ENCODE measurements at places on chromosomes 6 and 20.

GRCh38 chr6:88952065-88952704, 11.2 kb downstream of the RNGTT start:
- peak; percentile 19 for DNase-seq

- DNase-seq, result no peak
Measured at GRCh38 chr6:33142501-33143070, 49.7 kb downstream of the COL11A2 start.

- peak; percentile 9 for DNase-seq
Measured at GRCh38 chr20:7459083-7459482, 481.2 kb downstream of the HAO1 start.

GRCh38 chr6:91743756-91744155, 1156.9 kb upstream of the MAP3K7 start:
- no peak for DNase-seq

- DNase-seq, result peak; percentile 37
Measured at GRCh38 chr6:152669895-152670294, 27.8 kb upstream of the MYCT1 start.

DNA sequence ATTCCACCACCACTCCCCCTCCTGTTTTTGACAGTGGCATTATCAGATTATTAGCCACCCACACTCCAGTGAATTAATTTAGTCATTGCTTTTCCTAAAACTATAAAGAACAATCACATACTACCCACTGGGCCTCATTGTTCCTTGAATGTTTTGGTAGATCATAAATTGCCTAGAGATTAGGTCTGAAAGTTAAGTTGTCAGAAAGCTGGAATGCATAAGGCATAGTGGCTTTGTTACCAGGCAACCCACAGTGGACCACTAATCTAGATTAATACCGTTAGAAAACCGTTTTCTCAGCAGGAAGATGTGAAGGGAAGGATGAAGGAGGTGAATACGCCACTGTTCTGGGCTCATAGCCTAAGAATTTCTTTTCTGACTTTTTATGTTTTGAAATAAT, 75.6 kb downstream of the SAMD3 start:
- DNase-seq, result no peak

DNA sequence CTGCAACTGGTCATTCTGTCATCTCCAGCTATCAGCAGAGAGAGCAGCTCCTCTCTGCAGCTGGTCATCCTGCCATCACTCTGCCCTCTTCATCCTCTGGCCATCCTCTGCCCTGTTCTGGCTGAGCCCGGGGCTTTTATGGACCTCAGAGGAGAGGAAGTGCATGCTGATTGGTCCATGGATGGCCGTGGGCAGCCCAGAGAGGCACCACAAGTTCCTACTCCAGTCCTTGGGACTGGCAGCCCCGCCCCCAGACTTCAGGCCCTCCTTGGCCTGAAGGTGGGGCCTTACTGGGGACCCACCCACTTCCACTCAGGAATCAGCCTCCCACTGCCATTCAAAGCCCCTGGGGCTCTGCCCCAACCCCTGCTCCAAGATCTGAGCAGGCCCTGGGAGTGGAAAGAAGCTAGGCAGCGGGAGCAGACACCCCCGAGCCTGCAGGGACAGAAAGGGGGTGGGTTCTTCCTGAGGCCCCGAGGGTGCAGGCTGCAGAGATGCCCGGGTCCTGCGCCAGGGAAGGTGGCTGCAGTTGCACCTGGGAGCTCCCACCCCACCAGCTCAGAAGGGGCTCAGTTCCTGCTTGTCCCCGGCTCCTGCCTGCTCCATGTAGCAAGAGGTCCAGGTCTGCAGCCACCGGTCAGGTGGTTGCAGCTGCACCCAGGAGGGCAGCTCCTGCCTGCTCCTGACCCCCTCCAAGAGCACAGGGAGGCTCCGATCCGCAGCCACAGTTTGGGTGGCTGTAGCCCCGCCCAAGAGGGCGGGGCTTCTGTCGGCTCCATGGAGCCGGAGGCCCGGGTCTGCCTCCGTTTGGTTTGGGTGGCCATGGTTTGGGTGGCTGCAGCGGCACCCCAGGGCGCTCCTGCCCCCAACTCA, 34.1 kb upstream of the HMGA1 start:
- DNase-seq, result no peak

All from fibroblast of skin of right biceps (primary cell).